ENCODE measurements at places on chromosomes 7 and 10. TPM values are rescaled to one million over a fixed set of nuclear protein-coding genes. Genes with fewer than 3 reads are reported as not detected.

Gene PMPCB
- 32.1 TPM for total RNA-seq

Gene GNAT3
- not detected for total RNA-seq

Gene CFAP43
- 0.38 TPM for total RNA-seq

Gene TUBAL3
- total RNA-seq: not detected
